ENCODE measurements at places on chromosomes 6 and 20.

DNA sequence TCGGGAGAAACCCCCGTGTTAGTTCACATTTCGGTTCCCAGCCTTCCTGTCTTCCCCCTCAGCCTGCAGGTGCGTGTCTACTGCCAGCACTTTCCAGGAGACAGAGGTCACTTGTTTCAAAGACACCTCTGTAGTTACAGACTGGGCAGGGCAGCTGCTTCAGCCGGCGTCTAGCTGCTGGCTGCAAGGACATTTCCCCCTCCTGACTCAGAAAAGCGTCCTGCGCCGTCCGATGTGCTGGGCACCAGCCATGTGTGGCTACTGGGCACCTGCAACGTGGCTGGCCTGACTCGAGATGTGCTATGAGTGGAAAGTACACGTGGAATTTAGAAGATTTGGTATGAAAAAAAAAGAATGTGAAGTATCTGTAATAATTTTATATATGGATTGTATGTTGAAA, 37.6 kb downstream of the RRBP1 start:
- DNase-seq, result no peak

- no peak for DNase-seq
Measured at GRCh38 chr6:6742535-6742934, 154.0 kb downstream of the LY86 start.

DNA sequence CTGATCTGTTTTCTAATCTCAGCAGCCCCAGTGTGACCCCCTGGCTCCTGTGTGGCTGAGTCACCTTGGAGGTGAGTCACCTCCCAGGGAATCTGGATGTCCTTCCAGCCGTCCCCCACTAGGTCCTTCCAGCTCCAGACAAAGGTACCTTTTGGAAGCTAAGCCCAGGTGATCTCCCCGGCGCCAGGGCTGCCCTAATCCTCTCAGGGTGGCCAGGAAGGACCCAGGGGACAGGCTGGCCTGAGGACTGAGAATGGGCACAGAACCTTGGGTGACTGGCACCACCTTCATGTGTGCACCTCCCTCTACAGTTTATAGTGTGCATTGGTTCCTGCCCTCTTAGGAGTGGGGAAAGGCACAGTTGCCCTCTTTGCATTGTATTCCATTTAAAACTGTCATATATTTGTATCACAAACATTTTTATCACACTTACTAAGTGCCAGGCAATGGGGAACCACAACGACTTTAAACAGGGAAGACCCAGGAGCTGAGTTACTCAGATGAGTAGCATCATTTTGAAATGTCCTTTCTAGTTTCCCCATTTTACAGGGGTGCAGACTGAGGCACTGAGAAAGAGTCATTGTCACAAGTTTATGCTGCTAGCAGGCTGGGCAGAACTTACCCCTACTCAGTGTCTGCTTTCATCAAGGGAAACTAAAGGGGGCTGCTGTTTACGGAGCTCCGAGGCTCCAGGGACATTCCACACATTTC, 2.6 kb upstream of the BPIFB4 start:
- peak; percentile 26 for DNase-seq

GRCh38 chr20:14830466-14830865, 493.1 kb upstream of the FLRT3 start:
- DNase-seq, result no peak

GRCh38 chr6:35977308-35977707, 47.1 kb downstream of the SLC26A8 start:
- DNase-seq, result no peak

GRCh38 chr6:147223736-147224135, 19.5 kb downstream of the STXBP5 start:
- no peak for DNase-seq

DNA sequence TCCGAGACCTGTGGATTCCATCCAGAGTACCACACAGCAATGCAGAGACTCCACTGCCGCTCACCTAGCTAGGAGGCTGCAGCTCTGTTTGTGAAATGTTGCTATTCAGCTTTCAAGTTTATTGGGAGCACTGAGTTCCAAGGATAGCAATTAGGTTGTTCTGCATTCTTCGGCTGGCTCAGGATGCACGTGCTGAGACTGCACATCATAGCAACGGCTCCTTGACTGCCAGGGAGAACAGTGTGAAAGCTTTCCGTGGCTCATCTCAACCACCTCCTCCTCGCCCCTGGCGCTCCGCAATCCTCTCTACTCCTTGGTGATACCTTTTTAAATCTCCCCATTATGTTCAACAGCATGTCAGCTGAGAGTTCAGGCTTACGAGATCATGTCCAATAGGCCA, 116.6 kb downstream of the TSHZ2 start:
- no peak for DNase-seq
